Transverse colon (tissue), 4 donors: ENCODE measurements at places on chromosomes 16 and 17. TPM values are rescaled to one million over a fixed set of nuclear protein-coding genes. Genes with fewer than 3 reads are reported as not detected.
A peak's percentile ranks its signal among the peaks of the same experiment; 100 is the strongest.

DNA sequence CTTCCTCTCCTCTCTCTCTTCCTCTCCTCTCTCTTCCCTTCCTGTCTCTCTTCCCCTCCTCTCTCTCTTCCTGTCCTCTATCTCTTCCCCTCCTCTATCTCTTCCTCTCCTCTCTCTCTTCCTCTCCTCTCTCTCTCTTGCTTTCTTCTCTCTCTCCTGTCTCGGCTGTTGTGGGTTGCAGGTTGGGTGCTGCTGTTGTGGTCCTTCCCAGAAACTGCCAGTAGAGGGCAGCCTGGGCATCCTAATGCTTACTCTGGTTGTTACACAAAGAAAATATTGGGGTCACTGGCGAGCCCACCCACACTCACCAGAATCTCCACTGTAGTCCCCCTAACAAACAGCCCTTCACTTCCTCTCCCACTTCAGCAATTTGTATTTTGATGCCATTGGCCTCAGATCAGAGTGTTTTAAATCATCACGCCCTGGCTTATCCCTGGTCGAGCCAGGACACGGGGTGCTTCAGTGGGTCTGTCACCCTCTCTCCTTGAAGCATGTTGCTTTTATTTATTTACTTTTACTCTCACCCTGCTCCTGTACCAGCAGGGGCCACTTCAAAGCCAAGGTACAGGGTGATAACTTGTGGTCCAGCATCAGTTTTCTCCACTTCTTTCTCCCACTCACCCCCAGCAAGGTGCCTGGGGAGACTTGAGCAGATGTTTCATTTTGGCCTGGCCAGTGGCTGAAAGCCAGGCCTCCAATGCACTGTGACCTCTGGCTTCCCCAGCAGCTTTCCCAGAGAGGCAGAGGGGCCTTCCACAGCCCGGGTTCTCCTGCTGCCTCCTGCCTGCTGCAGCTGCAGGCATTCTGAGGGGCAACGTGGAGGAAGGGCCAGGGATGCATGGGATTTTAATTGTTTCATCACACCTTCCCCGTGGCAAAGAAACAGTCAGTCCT, 4.7 kb upstream of the MMP15 start:
- peak; percentile 72 for DNase-seq

NPIPB13 gene
- total RNA-seq: 4.4 TPM

KRTAP4-5 gene
- total RNA-seq: not detected

OR3A3 gene
- not detected for total RNA-seq

- no peak for DNase-seq
These were observed 25.5 kb downstream of the ADAMTS18 start for GRCh38 chr16:77409311-77409710.

DNA sequence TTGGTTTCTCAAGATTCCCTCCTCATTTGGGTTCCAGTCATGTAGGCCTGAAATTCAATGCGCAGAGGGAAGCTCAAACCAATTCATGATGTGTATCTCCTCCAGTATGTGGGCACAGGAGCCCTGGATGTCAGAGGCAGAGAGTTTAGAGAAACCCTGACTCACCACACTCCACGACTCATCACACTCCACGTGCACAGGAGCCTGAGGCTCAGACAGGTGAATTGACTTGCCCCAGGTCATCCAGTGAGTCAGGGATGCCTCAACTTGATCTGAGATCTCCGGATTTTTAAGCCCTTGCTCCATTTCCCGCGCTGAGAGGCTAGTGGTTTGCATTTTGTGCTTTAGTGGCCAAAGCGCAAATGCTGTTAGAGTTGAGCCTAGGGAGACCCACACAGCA, 183.9 kb downstream of the HAPSTR1 start:
- DNase-seq: peak; percentile 34

DNA sequence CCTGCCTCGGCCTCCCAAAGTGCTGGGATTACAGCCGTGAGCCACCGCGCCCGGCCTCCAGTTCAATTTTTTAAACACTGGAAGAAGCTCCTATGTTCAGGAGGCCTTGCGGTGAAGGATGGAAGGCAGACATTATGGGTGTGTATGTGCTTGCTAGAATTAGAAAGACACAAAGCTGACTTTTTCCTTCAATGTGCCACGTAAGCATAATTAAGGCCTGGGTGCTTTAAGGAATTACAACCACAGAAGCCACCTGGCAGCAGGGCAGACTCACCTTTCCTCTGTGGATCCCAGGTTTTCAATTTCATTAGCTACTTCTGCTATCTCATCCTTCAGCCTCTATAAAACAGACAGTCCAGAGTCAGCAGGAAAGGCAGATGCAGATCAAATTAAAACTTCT, 74.2 kb downstream of the CYTH1 start:
- no peak for DNase-seq

GRCh38 chr17:48927978-48928745, 16.5 kb downstream of the SNF8 start:
- no peak for DNase-seq

GRCh38 chr17:57953219-57953618, 2.0 kb downstream of the CUEDC1 start:
- DNase-seq: no peak

DNA sequence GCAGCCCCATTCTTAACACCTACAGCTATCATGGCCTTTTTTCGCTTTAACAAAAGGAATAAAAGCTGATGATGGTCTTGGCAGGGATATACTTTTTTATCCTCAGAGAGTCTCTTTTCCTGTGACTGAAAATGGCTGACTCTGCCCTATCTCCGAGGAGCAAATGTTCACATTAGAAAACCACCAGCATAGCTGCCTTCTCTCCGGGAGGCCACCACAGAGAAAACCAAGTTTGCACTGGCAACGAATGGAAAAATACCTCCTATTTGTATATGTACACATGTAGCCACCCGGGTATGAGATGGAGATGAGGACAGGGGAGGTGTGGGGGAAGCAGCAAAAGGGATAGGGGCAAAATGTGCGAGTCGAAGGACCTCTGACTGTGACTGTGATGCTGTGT, 88.2 kb downstream of the STX8 start:
- DNase-seq: no peak

FSCN2 gene
- total RNA-seq: 6.4 TPM

TMEM106A gene
- total RNA-seq: 9.7 TPM

DNA sequence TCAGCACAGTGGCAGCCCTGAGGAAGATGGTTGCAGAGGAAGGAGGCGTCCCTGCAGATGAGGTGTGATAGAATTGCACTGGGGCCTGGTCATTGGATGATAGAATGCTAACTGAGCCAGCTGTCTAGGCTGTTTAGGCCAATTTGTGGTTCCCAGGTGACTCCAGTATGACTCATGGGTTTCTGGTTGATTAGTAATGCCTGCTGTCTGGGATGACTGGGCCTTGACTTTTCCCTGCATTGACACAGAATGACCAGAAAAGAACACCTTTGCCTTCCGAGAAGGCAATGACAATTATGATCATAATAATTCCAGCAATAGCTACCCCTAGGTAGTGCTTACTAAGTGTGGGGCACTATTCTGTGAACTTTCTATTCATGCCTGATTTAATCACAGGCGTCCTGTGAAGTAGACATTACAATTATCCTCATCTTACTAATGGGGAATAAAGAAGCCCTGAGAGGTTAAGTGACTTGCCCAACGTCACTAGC, 31.5 kb downstream of the USP43 start:
- no peak for DNase-seq

GRCh38 chr17:50311112-50311460, 34.8 kb upstream of the XYLT2 start:
- DNase-seq: no peak

GRCh38 chr17:21379080-21379711, 3.0 kb downstream of the KCNJ12 start:
- DNase-seq: peak; percentile 84

DNA sequence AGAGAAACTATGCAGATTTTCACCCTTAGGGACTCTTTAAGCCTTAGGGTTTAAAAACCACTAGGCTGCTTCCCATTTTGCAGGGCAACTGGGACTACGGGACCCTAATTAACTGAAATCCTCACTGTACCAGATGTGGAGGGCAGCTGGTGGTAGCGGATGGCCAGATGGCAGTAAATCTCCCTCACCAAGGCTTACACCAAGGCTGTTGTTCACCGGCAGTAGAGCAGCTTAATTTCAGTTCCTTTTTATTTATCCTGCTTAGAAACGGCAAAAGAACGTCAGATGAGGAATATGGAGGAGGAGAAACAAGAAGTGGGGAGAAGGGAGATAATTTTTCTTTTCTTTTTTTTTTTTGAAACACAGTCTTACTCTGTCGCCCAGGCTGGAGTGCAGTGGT, 6.5 kb downstream of the ABHD15 start:
- no peak for DNase-seq

DNA sequence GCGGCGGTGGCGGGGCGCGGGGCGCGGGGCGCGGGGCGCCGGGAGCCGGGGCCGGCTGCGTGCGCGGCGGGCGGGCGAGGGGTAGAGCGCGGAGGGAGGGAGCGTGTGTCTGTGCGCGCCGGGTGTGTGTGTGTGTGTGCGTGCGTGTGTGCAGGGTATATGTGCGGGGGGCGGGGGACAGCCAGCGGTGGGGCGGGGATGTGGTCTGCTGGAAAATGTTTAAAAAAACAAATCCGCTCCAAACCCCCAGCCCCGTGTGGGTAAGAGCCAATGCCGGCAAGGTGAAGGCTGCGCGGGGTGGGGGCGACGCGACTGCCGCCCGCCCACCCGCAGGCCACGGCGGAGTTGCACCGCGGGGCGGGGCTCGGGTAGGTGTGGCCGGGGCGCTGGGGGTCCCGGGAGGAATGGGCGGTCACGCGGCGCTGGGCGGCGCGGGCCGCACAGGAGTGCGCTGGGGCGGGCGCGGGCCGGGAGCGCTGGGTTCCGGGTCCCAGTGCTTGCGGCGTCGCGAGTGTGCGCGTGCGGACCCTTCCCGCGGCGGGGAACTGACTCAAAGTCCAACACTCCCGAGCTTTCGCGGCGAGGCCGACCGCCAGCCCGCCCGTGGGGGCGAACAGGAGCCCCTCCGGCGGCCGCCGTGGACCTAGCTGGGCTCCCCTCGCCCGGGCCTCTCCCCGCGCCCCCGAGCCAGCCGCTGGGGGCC, at the start of gene CYGB:
Gene CYGB (minus strand): TSS at position 132 of the 703 bp plus-strand sequence. CDS start 167 bp downstream, outside the sequence.
- DNase-seq: no peak

DNA sequence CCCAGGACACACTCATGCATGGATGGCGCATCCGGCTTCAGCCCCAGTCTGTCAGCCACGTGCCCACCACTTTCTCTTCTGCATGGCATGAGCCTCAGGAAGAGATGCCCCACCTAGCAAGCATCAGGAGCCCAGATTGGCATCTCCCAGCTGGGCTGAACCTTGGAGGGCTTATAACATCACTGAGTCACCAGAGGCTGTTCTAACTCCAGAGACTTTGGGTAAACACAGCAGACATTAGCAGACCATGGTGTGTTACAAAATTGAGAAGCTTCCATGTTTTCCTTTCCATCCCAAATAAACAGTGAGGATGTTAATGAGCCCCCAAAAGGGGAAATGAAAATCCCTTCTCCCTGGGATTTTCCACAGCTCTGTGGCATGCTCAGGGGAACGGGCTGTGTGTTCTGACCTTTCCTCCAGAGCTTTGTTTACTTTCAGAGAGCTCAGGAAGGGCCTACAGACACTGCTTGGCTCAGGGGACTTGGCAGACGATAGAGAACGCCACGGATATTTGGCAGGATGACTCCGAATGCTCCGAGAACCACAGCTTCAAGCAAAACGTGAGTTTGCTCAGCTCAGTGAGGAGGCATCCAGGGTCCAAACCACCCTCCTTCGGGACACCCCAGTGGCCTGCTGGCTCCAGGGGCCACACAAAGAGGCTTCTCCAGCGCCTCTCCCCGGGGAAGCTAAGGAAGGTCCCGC, 16.5 kb downstream of the GLP2R start:
- DNase-seq: peak; percentile 52

C16orf96 gene
- total RNA-seq: not detected

ACD gene
- total RNA-seq: 14.6 TPM

DNA sequence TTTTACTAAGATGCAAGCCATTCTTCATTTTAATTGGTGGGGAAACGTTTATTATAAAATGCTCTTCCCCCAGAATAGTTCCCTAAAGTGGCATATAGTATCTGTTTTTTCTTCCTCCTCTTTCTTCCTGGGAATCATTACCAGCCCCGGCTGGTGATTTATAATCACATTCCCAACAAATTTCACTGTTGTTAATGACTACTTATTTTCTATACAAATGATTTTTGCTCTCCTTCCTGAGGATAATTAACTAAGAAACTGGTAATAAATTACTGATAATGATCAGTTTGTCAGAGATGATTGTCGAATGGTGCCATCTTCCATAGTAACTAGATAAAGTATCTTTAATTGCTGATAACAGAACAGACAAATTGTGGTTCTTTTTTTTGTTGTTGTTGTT, 785.5 kb upstream of the RBFOX1 start:
- no peak for DNase-seq

DNA sequence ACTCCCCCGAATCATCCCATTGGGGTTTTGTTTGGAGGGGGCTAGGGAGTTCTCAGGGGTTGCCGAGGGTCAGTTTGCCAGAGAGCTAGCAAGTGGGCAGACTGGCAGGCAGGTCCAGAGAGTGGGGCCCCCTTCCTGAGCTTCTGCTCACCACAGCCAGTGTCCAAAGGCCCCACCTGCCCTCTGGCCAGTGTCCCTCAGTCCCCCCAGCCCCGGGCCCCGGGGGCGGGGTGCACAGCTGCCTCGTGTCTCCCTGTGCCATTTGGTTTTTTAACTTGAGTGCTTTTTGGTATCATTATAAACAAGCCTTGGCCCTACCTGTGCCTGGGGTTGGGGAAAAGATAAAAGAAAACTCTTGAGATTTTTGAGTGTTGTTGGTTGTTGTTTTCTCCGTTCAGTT, 91.8 kb downstream of the CCDC182 start:
- DNase-seq: no peak

DNA sequence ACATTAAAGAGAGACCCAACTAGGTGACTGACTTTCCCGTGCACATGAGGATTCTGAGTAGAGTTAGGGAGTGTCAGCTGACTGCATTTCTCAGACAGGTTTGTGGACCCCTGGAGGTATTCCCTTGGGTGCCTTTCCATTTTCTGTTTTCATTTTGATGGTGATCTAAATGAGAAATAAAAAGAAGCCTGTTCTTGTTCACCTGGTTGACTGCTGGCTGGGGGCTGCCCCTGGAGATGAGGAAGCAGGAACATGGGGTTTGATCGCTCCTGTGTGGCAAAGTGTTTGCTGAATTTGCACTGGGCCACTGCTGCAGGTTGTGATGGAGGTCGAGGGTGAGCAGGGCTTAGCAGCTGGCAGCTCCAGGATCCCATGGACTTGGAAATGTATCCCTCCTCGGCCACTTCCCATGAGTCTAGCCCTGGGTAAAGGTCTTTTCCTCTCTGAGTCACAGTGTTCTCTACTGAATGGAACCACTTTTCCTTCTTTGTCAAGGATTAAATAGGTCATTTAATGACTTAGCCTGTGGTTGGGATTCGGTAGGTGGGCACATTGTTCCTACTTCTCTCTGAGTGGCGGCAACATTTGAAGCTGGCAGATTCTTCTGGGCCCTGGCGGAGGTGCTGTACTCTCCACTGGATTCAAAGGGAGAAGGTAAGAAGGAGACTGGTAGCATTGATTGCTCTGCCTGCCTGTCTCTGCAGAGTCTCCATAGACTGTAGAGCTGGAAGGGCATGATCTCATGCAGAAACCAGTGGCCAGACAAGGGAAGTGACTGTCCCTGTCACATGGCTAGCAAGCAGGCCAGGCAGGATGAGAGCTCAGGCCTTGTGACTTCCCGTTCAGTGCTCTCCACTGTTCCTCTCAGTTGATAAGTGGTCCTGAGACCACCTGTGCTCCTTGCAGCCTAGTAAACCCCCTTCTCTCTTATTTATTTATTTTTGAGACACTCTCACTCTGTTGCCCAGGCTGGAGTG, 17.9 kb downstream of the SNX29 start:
- peak; percentile 19 for DNase-seq

- peak; percentile 3 for DNase-seq
These were observed 100.2 kb downstream of the C16orf78 start for GRCh38 chr16:49473773-49474172.

RARA gene
- 23.5 TPM for total RNA-seq
